Hippocampal formation (tissue), 2 donors: ENCODE measurements at places on chromosomes 1 and 21.

GRCh38 chr1:85609976-85610375 is 29.4 kb downstream of the CCN1 start:
- no peak for DNase-seq

GRCh38 chr1:110380672-110381283 is 10.0 kb downstream of the SLC16A4 start:
- DNase-seq: no peak

DNA sequence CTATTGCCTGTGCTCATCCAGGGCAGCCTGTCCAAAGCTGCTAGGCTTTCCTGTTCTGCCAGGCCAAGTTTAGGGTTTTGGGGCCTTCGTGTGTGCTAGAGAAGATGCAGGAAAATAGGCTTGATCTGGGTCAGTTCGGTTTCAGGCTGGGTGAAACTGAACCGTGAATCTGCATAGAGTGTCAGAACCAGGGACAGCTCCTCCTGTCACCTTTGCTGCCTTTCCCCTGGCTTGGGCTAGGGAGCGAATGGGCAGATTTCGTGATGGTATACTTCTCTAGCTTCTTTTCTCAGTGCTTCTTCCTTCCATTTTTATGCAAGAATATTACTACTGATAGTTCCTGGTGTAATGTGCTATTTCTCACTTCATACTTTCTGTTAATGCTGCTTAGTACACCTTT is 6.0 kb upstream of the AGO1 start:
- no peak for DNase-seq

DNA sequence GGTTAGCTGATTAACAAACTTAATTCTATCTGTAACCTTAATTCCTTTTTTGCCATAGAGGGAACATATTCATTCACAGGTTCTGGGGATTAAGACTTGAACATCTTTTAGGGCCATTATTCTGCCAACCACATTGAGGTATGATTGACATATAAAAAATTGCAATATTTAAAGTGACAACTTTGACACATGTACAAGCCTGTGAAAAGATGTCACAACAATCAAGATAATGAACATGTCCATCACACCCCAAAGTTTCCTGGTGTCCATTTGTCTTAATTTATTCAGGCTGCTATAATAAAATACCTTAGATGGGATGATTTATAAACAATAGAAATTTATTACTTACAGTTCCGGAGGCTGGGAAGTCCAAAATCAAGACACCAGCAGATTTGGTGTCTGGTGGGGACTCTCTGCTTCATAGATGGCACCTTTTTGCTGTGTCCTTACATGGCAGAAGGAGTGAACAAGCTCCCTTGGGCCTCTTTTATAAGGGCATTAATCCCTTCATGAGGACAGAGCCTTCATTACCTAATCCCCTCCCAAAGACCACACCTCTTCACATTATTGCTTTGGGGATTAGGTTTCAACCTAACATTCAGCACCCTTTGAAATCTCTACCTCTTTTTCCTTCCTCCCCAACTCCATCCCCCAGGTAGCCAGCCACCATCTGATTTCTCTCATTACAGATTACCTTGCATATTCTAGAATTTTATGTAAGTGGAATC is 33.0 kb upstream of the TP53BP2 start:
- DNase-seq: no peak
